Stimulated activated CD4-positive, alpha-beta T cell treated with anti-CD3 and anti-CD28 coated beads, Interleukin-12 subunit alpha, Interleukin-12 subunit beta, amount 100 ng/mL, for 24 hours (primary cell): ENCODE measurements at places on chromosomes 2 and 18.

GRCh38 chr18:9642799-9643462, 28.6 kb upstream of the PPP4R1 start:
- no peak for DNase-seq

- no peak for DNase-seq
Observed at GRCh38 chr2:99256677-99257076, 1.2 kb upstream of the LYG2 start.

DNA sequence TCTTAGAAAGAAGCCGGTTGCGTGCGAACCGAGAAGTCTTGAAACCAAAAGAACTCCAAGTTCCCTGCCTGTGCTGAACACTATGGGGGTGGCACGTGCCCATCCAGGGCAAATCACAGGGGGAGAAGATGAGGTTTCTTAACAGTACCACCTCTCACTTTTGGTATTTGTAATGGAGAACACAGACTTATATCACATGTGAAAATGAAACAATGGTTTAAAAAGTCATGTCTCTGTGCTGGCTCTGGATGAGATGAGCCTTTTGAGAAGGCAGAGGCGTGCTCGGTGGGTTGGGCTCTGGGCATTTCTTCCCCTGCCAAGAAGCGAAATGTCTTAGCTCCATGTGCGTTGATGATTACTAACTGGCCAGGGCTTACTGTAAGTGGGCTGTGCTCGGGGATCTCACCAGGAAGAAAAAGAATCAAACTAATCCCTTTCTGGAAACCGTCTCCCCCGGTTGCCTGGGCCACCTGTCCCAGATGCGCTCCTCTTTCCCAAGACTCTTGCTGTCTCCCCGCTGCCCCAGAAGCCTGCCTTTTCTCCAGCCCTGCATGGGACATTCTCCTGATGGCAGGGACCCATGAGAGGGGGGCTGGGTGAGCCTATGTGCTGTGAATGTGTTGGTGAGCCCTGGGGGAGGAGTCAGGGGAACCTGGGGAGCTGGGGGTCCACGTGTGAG, 252.9 kb downstream of the PRKCE start:
- DNase-seq, result no peak

GRCh38 chr2:58794103-58794502, 553.0 kb upstream of the FANCL start:
- no peak for DNase-seq

DNA sequence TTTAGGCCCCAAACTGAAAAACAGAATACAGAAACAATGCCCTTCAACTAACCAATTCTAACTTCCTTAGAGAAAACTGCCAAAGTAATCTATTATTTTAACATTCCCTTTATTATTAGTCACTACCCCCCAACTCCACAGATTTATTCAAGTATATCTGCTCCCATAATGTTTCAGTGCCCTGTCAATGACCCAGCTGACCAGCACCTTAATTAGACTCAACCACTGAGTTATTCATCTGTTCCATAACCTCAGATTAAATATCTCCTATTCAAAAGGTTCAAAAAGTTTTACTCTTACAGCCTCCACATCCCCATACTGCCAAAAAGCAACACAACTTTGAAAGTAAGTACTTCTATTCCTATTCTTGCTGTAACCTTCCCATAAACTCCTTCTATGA, 202.4 kb downstream of the EXOC6B start:
- DNase-seq, result no peak

DNA sequence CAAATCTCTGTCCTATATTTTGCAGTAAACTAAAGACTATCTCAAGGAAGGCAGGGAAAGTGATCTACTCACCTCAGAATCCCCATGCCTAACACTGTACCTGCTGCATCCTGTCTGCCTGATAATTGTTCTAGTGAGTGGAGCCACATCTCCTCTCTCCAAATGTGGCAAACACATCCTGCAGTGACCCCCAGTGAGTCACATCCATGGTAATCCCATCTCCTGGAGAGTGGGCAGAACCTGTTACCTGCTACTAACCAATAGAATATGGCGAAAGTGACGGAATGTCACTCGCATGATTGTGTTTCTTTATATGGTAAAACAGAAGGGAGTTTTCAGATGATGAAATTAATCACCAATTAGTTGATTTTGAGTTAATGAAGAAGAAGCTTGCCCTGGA, 353.8 kb upstream of the DLGAP1 start:
- no peak for DNase-seq
